Left ventricle myocardium inferior (tissue), 1 donor: ENCODE measurements at places on chromosomes 5 and 9. TPM values are rescaled to one million over a fixed set of nuclear protein-coding genes. Genes with fewer than 3 reads are reported as not detected.

The INSL4 gene
- not detected for total RNA-seq

The GZMA gene
- total RNA-seq = 1.5 TPM

The PCDHGA2 gene
- total RNA-seq = 7.8 TPM

The PAIP1 gene
- 129 TPM for total RNA-seq

The PCDHA9 gene
- not detected for total RNA-seq

The ADGRD2 gene
- not detected for total RNA-seq

The PPP3R2 gene
- total RNA-seq = not detected

The PTGES gene
- total RNA-seq = 1.9 TPM

The GCNT4 gene
- 0.27 TPM for total RNA-seq

The EIF4EBP3 gene
- total RNA-seq = 13.1 TPM

The ADCY2 gene
- 0.30 TPM for total RNA-seq

The MAMDC2 gene
- total RNA-seq = 9.0 TPM

The RANBP17 gene
- 6.5 TPM for total RNA-seq

The DHX29 gene
- 22.5 TPM for total RNA-seq

The TRAF1 gene
- total RNA-seq = 2.6 TPM

The WDR38 gene
- not detected for total RNA-seq

The KCNMB1 gene
- 1.3 TPM for total RNA-seq

The ITGA1 gene
- total RNA-seq = 28.4 TPM

The DNAJC25 gene
- total RNA-seq = 5.5 TPM

The CPLANE1 gene
- 8.3 TPM for total RNA-seq

The SNCAIP gene
- total RNA-seq = 1.4 TPM

The OMD gene
- 6.4 TPM for total RNA-seq

The PTBP3 gene
- 12.7 TPM for total RNA-seq

The CKMT2 gene
- 1,824 TPM for total RNA-seq

The GOLGA1 gene
- 17.9 TPM for total RNA-seq

The SH3TC2 gene
- total RNA-seq = 9.4 TPM

The SMIM33 gene
- total RNA-seq = not detected

The ZNF462 gene
- 29.2 TPM for total RNA-seq

The SPATA31D4 gene
- total RNA-seq = not detected

The ARRDC1 gene
- 16.2 TPM for total RNA-seq

The SLC31A1 gene
- total RNA-seq = 12.6 TPM

The TESK1 gene
- 25.4 TPM for total RNA-seq

The ANKRD18B gene
- not detected for total RNA-seq

The TGFBI gene
- 43.4 TPM for total RNA-seq

The FOXI1 gene
- not detected for total RNA-seq

The SPINK13 gene
- total RNA-seq = not detected

The PLAC8L1 gene
- total RNA-seq = 0.49 TPM

The CAPSL gene
- not detected for total RNA-seq

The MZB1 gene
- 0.58 TPM for total RNA-seq

The ZNF483 gene
- total RNA-seq = 5.8 TPM

The TMEM174 gene
- total RNA-seq = not detected

The NCS1 gene
- total RNA-seq = 6.1 TPM

The CCDC69 gene
- 167 TPM for total RNA-seq

The TMEM171 gene
- total RNA-seq = not detected

The RPL37 gene
- 624 TPM for total RNA-seq

The IL9 gene
- not detected for total RNA-seq

The GPR150 gene
- 0.14 TPM for total RNA-seq

The SHISAL2B gene
- not detected for total RNA-seq

The FRMPD1 gene
- 1.1 TPM for total RNA-seq

The BSPRY gene
- 0.25 TPM for total RNA-seq

The IL13 gene
- not detected for total RNA-seq

The CDC20B gene
- not detected for total RNA-seq

The CBY3 gene
- not detected for total RNA-seq

The TIMD4 gene
- total RNA-seq = not detected
